ENCODE measurements at places on chromosomes 3 and 15.

DNA sequence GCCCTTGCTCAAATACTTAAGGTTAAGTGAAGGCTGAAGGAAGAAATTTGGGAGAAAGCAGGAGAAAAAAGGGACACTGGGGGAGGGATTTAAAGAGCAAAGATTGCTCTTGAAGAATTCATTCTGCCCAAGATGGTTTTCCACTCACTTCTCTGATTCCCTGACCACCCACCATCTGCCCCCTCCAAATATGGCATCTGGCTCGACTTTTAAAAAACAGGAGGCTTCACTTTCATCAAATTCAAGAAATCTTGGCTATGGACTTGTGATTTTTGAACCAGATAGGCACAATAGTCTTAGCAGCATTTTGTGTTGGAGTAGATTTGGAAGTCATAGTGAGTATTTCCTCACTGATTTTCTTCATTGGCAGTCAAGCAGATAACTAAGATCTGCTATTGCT is 574.4 kb upstream of the SUCLG2 start:
- DNase-seq = no peak

DNA sequence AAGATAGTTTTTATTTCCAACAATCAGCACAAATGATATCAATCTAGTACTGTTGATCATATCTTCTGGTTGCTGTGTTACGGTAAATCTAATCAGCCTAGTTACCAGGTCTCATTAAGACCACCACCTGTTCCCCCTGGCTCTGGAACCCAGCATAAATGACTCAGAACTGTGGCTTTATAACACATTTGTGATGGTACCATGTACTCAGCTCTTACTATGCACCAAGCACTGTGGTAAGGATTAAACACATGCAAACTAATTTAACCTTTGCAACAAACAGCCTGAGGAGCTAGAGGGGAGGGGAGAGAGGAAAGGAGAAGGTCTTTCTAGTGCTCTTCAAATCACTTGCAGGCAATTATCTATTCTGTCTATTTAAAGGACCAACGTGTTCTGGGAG is 173.9 kb upstream of the LMCD1 start:
- no peak for DNase-seq

GRCh38 chr15:79371591-79371990 is 60.5 kb upstream of the MINAR1 start:
- DNase-seq = no peak

DNA sequence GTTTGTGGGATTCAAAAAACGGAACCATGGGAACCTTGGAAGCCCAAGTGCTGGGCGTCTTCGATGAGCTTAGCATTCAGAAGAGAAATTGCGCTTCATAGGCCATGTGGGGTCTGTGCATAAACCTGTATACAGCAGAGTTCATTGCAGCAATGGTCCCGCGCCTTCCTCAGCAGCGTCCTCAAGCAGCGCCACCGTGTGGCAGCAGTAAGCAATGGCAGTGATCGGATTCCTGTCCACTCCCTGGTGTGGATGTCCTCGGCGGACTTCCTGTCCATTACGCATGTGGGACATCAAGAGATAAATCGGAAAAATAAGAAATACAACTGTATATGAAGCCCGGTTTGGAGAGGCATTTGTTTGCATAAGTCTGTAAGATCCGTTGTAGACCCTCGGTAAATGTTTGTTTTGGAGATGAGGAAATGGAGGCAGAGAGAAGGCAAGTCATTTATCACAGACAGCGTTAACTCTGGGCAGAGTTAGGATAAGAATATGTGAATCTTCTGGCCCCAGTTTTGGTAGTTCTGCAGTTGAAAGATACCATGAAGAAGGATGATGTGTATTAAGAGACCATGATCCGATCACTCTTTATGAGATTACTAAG is 57.7 kb downstream of the CNTN4 start:
- DNase-seq = no peak

- no peak for DNase-seq
Measured at GRCh38 chr3:169619793-169620192, 43.7 kb downstream of the MECOM start.

DNA sequence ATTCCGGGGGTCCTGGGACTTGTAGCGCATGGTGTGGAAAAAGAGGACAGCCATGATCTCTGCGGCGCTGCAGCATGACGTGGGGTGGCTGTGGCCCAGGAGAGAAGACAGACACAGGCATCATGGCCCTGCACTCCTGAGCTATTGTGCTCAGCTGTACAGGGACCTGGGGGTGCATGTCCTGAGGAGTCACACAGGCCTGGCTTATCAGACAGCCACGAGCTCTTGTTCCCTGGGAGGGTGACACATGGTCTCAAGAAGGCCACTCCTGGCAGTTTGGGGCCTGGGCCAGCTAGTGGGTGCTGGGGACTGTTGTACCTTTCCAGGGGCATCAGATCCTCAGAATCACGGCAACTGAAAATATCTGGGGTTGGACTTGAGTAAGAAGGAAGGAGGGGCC is 13.7 kb downstream of the TKT start:
- DNase-seq = no peak

- peak; percentile 88 for DNase-seq
Measured at GRCh38 chr3:121995161-121996137, 26.6 kb downstream of the ILDR1 start.

- DNase-seq = peak; percentile 77
Measured at GRCh38 chr3:51706788-51707731, at the start of gene GRM2. Gene GRM2, plus strand, starts transcription at chr3:51707068. Its CDS starts 1,916 bp downstream, at chr3:51708984.

- DNase-seq = no peak
Measured at GRCh38 chr15:88057836-88058235, 198.7 kb downstream of the NTRK3 start.

GRCh38 chr3:8743021-8743601 is 9.5 kb downstream of the CAV3 start:
- no peak for DNase-seq

- no peak for DNase-seq
Measured at GRCh38 chr15:25327686-25328085, 111.1 kb downstream of the UBE3A start.

- no peak for DNase-seq
Measured at GRCh38 chr15:51181905-51182304, 87.2 kb upstream of the TNFAIP8L3 start.

GRCh38 chr3:104556372-104557078 is 810.2 kb upstream of the ALCAM start:
- DNase-seq = no peak

DNA sequence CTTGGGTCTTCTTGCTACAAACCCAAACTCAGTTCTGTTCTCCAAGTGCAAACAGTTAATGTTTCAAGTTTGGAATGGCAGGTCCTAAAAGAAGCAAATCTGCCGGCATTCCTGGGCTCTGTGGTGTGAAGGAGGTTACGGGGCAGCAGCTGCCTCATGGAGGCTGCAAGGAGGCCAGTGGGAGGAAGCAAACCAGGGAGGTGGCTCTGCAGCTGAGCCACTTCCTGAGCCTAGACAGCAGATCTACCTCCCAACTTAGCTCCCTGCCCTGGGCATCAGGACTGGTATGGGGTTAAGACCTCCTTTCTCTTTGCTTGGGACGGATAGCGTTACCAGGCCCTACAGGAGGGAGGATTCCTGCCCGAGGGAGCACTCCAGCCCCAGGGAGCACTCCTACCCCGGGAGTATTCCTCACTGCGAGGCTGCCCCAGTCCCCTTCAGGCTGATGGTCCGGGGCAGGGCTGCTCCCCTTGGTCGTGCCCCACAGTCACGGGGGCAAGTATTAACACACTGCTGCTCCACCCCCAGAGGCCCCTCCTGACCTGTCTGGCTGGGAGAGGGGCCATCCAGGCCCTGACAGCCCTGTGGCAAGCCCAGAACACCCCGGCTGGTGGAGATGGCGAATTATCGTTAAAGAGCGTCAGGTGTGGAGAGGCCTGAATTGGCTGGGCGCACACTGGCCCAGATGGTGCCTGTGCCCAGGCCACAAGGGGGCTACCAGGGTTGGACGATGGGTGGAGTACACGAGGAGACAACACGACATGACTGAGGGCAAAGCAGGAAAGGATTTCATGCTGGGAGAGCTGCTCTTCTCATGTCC is 129.9 kb downstream of the ATP10A start:
- peak; percentile 15 for DNase-seq

GRCh38 chr15:60299452-60300047 is 98.2 kb downstream of the ANXA2 start:
- no peak for DNase-seq

DNA sequence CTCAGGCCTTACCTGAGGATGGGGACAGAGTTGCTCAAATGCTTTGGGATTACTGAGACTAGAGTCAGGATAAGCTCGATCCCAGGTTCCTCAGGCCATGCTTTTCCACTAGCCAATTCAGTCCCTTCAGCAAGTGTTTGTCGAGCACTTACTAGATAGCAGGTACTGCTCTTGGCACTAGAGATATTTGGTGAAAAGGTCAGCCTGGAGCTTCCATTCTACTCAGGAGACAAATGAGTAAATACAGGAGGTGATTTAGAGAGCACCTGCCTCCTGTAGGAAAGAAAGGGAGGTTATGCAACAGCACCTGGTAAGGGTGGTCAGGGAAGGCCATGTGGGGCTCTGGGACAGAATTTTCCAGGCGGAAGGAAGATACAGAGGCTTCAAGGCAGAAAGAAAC is 99.9 kb downstream of the CACNA1D start:
- no peak for DNase-seq

DNA sequence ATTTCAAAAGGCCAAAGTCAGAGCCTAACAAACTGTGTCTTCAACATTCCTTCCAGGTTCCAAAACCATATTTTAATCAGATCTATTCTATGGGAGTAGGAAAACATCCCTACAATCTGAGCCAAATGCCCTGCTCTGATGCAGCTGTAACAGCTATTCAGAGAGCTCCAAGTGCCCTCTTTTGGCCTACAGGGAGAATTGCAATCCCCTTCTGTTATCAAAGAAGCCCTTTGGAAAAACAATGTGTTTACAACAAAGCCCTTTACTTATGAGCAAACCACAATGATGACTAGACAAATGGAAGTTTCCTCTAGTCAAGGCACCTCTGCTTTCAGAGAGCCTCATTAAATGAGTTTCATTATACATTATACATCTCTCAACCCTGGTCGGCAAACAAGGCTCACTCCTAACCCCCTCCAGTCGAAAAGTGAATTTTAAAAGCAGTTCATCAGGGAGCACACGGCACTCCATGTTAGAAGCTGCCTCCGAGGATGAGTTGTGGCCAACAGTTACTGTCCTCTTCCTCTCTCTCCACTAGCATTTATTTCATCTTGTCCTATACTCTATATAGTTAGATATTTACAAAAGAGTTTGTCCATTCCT is 42.6 kb upstream of the TMCO5A start:
- DNase-seq = no peak

DNA sequence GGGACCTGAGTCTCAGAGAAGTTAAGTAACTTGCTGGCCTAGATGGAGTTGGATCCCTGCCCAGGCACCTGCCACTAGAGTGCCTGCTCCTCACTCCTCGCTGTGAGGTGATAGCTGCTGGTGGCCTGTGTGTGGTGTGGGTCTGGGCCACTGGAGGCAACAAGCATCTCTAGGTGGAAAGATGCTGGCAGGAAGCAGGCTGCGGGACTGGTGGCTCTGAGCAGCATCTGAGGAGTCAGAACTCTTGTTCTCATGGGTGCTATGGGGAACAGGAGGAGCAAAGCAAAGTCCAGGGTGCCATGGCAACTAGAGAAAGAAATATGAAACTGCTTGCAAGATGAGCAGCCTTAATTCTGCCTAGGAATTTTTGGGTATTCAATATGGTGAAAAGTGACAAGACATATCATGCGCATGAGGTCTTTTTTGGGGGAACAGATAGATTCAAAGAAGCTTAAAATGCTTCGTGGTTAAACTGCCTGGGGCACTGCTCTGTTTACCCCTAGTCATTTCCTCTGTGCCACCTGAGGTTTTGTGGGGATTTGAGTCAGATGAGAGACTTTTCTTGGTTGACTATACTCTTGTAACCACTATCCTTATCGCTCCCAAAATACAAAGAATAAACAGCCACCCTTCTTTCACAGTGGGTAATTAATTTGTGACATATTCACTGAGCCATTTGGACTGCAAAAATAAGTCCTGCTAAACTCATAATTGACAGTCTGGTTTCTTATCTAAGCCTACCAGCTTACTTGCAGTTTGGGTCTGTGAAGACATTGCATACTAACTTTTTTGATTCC is 50.3 kb downstream of the MED12L start:
- DNase-seq = no peak

GRCh38 chr3:54856271-54856670 is 71.6 kb downstream of the LRTM1 start:
- DNase-seq = no peak

GRCh38 chr15:62835351-62835750 is 207.2 kb upstream of the TPM1 start:
- no peak for DNase-seq

GRCh38 chr3:10721101-10721500 is 94.9 kb upstream of the SLC6A11 start:
- no peak for DNase-seq

DNA sequence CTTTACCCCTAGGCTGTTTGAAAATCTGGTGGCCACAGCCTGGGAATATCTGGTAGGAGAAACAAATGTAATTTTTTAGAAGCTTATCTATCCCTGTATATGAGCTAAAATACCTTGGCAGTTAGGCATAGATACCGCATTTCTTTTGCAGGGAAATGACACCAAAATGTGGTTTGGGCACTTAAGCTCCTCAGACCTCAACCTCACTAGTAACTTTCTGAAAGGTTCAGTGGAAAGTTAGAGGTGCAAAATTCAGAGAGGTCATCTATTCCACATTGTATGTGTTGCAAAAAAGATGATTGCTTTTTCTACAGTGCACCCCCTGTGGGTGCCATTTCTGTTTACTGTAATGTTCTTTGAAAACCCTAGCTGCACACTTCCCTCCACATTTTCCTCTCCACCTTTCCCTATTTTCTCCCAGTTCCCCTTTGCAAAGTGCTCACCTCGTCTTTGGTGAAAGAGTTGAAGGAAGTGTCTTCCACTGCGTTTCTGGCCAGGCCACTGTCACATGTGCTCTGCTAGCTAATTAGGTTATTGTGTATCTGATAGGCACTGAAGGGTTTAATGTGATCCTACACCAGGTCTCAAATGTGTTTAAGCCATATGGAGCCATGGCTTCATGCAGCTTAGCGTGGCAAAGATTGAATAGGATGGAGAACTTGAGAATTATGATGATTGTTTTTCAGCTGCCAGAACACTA is 1.3 kb downstream of the SACM1L start:
- no peak for DNase-seq

- DNase-seq = no peak
Measured at GRCh38 chr15:51046799-51047449, 47.8 kb downstream of the TNFAIP8L3 start.

- DNase-seq = no peak
Measured at GRCh38 chr3:122030381-122031122, 8.5 kb upstream of the ILDR1 start.
